ENCODE measurements at places on chromosomes 2 and 18.

DNA sequence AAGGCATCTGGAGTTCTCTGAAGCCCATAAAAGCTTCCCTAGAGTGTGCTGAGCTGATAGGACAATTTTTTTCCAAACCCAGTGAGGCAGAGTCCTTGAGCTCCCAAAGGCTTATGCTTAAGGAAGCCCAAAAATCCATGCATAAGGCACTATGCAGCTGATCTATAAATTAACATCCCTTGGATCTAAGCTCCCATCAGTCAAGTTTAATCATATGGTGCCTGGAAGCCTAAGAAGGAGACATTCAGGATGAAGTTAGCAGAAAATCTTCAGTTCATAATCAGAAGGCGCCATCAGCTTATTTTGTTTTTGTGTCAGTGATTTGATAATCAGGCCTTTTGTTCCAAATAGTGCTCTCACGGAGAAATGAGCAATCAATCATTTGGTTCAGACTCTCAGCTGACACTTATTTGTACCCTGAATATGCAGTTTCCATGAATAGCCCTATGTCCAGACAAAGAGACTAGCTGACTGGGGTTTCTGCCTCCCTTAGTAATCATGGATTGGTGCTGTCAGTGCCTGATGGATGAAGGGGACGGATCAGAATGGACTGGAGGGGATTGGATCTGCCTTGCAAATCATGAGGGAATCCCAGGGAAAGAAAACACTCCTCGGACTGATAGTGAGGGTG is 464.8 kb upstream of the RGPD4 start:
- DNase-seq, result no peak

DNA sequence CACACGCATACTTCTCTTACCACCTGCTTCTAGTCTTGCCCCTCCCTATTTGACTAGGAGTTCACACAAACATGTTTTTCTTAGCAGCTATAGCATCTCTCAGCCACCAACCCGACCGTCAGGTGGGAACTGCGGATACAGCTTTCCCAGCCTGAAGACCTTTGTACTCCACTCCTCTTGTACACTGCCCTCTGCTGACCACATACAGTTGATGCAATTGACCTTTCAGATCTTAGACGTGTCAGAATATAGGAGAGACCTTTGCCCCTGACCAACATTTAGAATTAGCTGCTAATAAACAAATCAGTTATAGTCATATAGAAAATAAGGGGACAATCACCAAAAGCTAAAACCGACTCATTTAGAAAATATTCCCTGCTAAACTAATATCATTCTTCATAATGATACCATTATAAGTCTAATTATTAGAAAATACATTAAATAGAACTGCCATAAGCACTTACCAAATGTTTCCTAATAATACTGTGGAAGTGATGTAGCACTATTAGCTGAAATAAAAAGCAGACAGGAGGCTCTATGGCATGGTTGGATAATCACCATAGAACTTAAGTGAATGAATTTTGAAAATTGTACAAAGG is 208.4 kb downstream of the RAD51AP2 start:
- DNase-seq, result peak; percentile 53

GRCh38 chr2:156619021-156619539 is 182.9 kb downstream of the GPD2 start:
- no peak for DNase-seq

DNA sequence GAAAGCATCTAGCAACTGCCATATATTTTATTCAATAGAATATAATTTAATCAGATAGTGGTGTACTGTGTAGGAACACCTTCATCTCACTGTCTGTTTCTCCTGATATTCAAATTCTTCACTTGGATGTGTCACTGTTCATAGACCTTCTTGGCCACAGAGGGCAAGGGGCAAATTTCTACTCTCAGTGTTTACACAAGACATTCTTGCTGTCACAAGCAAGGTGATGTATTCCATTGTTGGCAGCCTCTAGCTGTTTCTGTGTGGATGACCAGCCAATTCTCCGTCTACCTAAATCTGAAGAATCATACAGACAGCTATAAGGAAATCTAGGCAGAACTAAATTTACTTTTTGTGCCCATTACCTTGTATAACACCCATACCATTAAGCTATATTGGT is 948.3 kb downstream of the CNTNAP5 start:
- no peak for DNase-seq

- DNase-seq, result no peak
These were observed 100.3 kb downstream of the MCFD2 start for GRCh38 chr2:46815121-46815802.

DNA sequence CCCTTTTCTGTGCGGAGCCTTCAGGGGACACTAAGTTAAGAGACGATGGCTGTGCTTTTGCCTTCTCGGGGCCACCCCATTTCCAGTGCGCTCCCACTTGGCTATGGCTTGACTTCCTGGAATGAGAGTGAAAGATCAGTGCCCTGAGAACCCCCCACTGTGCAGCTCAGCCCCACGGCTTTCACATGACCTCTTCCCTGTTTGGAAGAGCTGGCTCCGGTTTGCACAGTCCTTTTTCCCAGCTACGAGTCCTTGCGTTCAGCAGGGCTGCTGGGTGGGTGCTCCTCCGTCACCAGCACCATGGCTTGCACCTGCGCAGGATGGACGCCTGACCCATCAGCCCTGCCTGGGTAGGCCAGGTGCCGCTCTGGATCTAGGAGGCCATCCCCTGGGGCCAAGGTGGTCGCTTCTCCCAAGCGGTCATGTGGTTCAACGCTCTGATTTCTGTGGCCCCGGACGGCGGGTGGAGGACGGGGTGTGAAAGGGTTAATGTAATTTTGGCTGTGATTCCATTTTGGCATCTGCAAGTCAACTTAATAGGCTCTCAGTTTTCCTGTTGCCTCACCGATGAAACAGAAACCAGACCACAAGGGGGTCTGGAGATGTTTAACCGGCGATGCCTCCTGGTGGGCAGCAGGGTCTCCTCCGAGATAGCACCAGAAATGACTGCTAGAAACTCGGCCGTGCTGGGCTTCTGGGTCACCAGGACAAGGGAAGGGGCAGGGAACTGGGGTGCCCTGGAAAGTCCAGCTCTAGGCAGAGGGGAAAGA is 113.1 kb upstream of the HAAO start:
- no peak for DNase-seq

GRCh38 chr18:8287196-8287885 is 321.9 kb upstream of the RAB12 start:
- DNase-seq, result no peak

- DNase-seq, result no peak
These were observed 204.4 kb downstream of the CCDC102B start for GRCh38 chr18:69002233-69002632.

DNA sequence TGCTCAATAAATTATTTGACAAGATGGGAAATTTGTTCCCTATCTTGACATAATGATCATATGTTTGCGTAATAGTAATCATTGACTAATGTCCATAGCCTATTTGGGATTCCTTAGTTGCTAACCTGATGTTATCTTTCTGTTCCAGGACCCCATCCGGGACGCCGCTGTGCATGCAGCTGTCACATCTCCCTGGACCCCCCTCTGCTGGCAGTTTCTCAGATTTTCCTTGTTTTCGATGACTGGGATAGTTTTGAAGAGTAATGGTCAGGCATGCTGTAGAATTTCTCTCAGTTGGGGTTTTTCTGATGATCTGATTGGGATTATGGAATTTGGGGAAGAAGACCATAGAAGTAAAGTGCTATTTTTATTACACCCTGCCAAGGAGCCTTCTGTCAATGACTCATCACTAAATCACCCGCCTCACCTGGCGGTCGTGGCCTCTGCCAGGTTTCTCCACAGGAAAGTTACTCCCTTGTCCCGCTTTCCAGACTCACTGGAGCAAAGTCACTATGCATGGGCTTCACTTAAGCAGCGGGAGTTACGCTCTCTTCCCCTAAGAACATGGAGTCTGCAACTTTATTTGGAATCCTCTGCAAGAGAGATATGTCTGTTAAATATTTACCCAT is 19.9 kb upstream of the TMEM18 start:
- DNase-seq, result no peak

GRCh38 chr2:48532174-48532573 is 2.2 kb downstream of the STON1 start:
- DNase-seq, result no peak

GRCh38 chr18:58529714-58530354 is 99.1 kb downstream of the ALPK2 start:
- DNase-seq, result peak; percentile 87

DNA sequence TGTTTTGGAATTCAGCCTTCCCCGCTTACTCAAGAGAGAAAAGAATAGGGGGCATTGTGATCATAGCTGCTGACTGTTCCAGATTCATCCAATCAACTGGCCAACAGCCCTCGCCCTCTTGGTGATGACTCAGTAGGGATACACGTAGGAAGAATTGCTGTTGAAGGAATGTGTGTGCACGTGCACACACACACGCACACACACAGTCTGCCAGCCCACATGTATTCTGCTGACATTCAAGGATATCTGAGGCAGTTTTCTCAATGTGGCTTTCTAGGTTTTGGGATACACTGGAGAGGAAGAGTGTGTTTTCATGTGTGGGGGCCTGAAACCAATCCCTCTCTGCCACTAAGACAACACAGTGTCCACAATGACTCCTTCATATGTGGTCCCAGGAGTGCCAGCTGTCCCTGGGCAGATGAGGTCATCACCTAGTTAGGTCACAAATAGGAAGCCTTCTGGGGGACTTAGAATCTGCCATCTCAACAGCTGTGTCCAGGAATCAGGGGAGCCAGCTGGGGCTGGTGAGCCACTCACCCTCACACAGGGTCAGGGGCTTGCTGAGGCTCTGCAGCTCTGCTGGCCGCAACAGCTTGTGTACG is 352.6 kb downstream of the SS18 start:
- DNase-seq, result no peak

GRCh38 chr2:56671973-56672569 is 488.3 kb downstream of the CCDC85A start:
- DNase-seq, result no peak

- DNase-seq, result no peak
These were observed 59.7 kb downstream of the CYP1B1 start for GRCh38 chr2:38016219-38016618.

DNA sequence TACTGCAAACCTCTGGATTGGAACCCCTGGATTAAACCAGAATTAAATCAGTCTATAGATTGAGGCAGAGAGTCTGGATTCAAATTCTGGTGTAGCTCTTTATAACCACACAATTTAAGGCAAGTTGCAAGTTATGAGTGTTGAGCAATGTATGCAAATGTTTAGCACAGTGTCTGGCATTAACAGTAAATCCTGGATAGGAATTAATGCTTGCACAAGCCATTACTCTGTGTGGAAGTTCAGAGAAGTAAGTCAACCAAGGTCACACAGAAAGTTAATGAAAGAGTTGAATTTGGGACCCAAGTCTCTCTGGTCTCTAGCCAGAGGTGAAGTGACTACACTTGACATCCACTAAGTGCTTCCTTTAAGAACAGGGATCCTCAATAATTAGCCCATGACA is 2.0 kb upstream of the MARCO start:
- DNase-seq, result no peak

DNA sequence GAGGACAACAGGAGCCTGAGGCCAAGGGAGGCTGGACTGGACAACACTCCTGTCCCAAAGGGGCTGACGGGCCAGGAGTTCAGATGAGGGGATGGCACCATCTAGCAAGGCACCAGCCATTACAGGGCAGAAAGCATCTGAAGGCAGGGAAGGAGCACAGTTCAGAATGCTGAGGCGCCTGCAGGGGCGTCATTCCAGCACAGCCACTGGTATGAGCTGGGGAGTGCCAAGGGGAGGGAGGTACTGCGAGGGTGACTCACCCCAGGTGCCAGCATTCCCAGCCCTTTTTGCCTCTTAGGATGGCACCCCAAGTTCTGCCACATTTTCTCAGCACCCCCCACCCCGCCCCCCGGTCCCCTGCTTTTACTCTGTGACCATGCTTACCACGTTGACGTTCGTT is 129.8 kb upstream of the EPAS1 start:
- no peak for DNase-seq

DNA sequence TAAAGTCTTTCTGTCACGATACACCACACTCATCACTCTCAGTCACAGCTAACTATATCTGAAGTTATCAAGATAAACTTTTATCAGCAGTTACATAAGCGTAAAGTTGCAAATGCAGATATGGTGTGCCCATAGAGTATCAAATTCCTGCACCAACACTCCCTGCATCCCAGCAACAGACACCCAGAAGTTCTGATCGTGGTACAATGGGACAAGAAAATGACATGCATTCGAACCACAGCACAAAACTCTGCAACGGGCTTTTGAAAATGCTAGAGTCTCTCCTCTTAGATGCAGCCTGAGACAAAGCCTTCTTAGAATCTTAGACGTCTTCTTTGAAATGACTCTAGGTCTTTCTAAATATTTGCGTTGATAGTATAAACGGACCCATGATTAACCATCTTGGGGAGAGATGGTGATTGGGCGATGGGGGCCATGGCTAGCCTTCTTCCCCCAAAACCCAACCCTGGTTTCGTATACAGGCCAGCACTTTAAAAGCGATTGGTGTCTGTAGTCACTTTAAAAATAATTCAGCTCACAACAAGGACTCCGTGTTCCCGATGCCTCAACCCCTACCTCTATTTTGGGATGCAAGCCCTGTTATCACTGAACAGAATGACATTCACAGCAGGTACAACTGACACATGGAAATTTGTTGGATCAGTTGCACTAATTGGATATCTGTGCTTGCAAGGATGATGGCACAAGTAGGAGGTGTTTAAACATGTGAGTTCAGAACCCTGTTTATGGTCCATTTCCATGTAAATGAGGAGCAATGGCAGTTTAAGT is 286.6 kb downstream of the MYT1L start:
- no peak for DNase-seq

DNA sequence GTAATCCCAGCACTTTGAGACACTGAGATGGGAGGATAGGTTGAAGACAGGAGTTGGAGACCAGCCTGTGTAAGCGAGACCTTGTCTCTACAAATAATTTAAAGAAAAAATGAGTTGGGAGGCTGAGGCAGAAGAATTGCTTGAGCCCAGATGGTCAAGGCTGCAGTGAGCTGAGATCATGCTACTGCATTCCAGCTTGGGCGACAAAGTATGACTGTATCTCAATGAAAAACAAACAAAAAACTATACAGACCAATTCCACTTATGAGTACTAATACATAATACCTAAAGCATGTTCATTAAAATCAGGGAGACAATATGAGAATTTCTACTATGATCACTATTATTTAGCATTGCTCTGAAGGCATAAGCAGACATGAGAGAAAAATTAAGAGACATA is 12.6 kb downstream of the RNF149 start:
- no peak for DNase-seq

- DNase-seq, result no peak
These were observed 100.6 kb downstream of the DYM start for GRCh38 chr18:49359732-49360444.

DNA sequence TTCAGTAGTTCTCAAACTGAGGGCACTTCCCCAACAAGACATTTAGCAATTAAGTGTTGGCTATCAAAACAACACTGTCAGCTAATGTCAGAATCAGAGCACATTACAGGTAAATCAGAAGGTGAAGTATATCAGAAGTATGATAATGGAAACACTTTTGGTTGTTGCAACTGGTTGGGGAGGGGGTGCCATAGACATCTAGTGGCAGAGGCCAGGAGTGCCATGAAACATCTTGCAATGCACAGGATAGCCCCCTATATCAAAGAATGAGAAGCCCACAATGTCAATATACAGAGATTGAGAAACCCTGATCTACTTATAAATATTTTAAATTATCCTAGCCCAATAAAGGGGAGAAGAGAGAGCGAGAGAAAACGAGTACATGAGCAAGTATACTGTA is 4.9 kb upstream of the XPO1 start:
- DNase-seq, result no peak

- DNase-seq, result no peak
These were observed 13.8 kb downstream of the CYP26B1 start for GRCh38 chr2:72133721-72134407.

GRCh38 chr2:66507673-66508201 is 72.8 kb downstream of the MEIS1 start:
- no peak for DNase-seq

GRCh38 chr2:103353774-103354173 is 591.9 kb downstream of the TMEM182 start:
- DNase-seq, result no peak
